ENCODE measurements at places on chromosomes 4 and X.

DNA sequence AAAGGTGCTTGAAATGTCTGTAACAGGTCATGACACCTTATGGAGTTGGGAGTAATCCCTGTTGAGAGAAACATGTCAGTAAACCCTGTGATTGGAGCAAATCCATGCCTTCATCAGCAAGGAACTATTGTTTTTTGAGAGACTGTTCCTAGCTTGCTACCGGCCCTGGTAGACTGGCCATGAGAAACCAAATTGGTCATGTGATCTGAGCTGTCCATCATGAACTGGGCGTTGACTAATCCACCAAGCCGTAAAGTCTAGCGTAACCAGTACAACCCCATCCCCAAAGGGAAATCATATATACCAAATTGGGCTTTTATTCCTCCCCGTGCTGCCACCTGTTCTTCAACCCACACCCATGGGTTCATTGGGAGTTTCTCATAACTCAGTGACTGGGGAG lies 143.7 kb downstream of the PHF8 start:
- DNase-seq, result no peak

GRCh38 chr4:94454405-94454804 lies 2.7 kb downstream of the PDLIM5 start:
- no peak for DNase-seq

- peak; percentile 70 for DNase-seq
Observed at GRCh38 chr4:183182873-183183725, 84.0 kb downstream of the WWC2 start.

GRCh38 chr4:85514117-85514516 lies 39.2 kb downstream of the ARHGAP24 start:
- DNase-seq, result no peak

- no peak for DNase-seq
Observed at GRCh38 chrX:120638619-120639018, 8.8 kb upstream of the C1GALT1C1 start.

DNA sequence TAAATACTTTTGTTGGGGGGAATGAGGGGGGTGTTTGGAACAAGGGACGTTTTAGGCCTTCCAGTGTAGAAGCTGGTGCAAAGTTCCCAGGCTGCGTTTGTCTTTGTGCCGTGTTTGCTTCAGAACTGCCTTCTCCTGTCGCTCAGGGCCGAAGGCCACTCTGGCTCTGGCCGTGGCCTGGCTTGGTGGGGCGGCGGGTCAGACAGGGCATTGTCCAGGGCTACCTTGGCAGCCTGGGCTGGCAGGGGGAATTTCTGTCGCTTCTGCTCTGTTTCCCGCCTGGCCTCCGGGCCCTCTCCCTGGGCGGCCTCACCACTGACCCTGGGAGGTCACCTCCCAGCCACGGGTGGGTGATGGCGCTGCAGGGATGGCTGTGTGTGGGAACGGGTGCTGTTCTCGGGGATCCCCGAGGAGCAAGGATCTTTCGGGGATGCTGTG lies 140.0 kb downstream of the COL4A6 start:
- DNase-seq, result no peak

GRCh38 chr4:47484168-47484567 lies 907 bp upstream of the ATP10D start:
- DNase-seq, result no peak

DNA sequence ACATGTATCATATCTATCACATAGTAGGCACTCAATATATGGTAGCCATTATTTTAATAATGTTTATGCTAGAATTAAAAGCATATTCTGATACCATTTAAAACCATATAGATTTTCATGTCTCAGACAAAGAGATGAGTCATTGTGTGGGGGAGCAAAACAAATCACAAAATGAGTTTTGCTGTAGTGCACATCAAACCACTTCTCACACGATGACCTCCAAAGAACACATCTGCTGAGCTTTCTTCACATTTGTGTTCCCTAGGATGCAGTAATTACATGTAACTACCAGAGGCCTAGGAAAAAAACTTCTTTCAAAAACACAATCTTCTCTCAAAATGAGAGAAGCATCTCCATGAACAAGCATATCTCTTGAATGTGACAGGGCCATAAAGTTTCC lies 56.1 kb upstream of the BRS3 start:
- DNase-seq, result no peak
